ENCODE measurements at places on chromosomes 6 and 20.

DNA sequence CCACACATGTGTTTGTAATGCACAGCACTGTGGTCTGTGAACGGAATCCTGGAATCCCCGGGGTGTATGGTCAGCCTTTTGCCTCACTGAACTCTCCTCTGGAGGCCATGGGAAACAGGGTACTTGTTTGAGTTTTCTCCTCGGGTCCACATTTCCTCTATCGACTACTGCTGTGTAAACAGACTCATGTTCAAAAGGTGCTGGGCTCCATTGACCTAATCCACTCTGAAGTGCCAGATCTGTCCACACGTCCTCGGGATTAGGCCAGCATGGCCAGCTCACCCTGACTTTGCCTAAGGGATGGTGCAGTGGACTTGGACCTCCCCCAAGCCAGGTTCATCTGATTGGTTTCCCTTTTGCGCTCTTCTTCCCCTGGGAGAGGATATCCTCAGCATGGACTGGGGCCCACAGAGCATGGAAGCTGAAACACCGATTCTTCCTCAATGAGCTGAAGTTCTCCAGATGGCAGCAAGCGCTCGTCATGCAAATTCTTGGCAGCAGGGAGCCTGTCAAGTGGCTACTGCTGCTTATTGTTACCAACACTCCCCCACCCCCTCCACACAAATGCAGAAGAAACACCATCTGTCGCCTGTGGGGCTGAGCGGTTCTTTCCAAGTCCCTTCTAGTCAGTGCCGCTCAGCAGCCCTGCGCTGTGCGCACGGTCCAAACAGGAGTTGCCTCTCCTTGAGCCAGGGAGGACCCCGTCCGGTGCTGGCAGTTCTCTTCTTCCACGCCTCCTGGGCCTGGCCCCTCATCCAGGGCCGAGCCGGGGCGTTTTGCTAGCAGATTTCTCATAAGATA, 292.6 kb upstream of the MARCKS start:
- no peak for DNase-seq

DNA sequence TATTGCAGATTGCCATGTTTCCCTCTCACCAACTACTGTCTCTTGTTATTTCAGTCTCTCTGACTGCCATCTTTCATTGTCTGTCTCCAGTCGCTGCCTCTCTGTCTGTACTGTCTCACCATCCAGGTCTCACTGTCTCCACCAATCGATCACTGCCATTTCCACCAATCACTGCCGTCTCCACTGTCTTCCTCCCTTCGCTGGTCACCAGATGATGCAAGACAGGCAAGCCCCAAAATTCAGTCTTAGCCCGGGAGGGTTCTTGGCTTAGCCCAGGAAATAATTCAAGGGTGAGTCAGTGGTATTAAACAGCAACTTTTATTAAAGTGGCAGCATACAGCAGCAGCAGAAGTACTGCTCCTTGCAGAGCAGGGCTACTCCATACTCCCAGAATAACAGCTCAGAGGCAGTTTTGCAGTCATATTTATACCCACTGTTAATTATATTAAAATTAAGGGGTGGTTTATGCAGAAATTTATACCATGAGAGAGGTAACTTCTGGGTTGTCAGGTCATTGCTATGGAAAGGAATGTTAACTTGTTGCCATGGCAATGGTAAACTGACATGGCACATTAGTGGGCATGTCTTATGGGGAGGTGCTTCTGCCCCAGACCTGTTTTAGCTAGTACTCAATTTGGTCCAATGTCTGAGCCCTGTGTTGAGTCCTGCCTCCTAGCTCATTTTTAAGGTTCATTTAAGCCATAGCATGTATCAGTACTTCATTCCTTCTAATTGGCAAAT, 23.0 kb upstream of the ECHDC1 start:
- no peak for DNase-seq

DNA sequence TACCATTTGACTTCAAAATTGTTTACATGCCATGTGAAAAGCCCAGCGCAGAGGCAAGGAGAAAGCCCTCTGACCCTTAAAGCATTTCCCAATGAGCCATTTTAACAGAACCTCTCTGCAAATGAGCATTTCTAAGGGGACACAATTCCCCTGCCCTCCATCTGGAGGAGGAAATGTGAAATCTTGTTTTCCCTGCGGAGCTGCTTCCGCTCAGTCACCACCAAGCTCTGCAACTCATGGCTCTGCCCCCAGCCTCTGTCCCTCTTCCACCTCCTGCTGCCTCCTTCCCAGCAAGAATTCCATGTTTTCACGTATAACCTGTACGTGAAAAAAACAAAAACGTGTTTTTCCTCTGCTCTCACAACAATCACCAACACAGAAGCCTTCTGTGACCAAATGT, 12.3 kb downstream of the RIN2 start:
- no peak for DNase-seq

DNA sequence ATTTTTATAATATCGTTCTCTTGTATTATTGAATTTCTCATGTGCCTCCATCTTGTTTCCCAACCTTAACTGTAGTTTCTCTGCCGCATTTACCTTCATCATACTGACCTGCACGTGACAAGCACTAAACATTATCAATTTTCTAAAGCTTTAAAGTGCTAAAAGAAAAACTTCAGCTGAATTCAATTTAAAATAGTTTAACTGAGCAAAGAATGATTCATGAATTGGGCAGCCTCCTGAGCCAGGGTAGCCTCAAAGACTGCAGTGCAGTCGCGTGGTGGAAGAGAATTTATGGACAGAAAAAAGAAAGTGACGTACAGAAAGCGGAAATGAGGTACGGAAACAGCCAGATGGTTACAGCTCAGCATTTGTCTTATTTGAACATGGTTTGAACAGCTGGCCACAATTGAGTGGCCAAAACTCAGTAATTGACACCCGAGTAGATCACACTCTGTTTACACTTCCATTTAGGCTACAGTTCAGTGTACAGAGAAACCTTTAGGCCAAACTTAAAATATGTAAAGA, 4.2 kb upstream of the ZDHHC14 start:
- DNase-seq, result no peak

- no peak for DNase-seq
Observed at GRCh38 chr6:119463081-119463626, 113.6 kb upstream of the MAN1A1 start.

GRCh38 chr6:147127587-147127986, 76.6 kb upstream of the STXBP5 start:
- no peak for DNase-seq

DNA sequence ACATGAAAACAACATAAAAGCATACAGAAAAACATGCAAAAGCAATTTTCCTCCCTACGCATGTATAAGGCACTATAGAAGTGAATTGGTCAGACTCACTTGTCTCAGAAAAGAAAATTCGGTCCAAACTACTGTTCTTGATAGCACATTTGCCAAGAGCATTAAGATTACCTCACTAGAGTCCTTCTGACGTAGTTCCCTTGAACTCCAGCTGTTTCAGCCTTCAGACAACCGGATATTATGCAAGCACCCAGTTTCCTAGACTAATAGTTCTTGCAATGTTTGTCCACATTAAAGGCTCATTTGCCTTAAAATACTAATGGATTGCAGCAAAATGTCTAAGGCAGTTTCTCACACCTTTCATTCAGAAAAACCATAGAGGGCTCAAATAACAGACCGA, 2.5 kb upstream of the CASS4 start:
- DNase-seq, result no peak

- no peak for DNase-seq
Observed at GRCh38 chr20:235891-236290, 8.8 kb downstream of the DEFB129 start.

GRCh38 chr6:150199241-150199640, 56.4 kb downstream of the PPP1R14C start:
- no peak for DNase-seq

GRCh38 chr6:88349511-88349910, 183.4 kb upstream of the CNR1 start:
- no peak for DNase-seq

DNA sequence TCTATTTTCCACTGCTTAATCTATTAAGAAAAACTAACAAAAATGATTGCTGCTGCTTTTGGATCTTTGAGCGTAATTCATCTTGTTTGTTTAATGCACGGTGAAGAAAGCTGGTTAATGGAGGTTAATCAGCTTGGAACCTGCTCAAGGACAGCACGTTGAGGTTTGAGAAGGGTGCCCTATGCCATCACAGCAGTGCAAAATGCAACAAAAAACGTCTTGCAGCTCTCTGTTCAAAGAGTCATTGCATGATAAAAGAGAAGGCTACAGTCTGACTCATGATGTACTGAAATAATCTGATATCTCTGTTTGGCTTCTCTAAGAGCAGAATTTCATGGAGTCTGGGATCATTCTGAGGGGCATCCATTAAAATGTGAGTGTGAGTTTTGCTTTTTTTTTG, 80.6 kb upstream of the PREP start:
- no peak for DNase-seq

DNA sequence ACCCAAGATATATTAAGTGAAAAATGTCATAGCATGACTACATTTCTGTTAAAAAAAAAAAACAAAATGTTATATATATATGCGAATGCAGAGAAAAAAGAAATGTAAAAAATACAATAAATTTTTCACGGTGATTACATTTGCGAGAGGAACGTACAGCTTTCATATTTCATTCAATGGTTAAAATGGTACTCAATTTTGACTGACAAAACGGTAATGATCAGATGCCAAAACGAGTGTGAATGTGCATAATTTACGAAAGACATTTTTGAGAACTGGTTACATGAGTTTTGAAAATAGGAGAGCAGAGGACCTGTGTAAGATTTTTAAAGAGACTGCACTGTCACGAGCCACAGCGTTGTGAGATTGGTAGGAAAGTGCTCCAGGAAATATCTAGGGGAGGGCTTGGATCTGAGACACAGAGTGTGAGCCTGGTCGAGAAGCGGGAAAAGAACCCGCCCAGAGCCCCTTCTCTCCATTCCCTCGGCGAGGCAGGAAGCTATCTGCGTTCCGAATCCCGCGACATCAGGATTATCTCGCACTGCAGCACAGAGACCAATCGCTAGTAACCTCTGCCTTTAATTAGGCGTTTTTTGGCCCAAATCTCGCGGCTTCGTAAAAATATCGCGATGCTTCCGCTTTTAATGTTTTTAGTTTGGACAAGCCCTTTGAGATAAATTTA, 28.5 kb downstream of the TRIM27 start:
- DNase-seq, result no peak

DNA sequence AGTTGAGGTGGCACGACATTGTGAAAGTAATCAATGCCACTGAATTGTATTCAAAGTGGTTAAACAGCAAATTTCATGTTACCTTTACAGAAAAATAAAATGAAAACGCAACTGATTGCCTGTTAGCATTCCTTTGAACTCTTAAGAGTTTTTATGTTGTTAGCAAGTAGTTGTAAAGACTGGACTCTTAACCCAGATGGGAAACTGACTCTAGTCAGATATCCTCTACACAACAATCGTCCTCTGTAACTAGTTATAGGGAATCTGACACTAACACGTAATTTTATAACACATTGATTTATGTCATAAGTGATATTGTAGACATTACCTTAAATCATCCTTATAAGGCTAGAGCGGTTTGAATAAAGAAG, 3.0 kb upstream of the FBXO9 start:
- no peak for DNase-seq

DNA sequence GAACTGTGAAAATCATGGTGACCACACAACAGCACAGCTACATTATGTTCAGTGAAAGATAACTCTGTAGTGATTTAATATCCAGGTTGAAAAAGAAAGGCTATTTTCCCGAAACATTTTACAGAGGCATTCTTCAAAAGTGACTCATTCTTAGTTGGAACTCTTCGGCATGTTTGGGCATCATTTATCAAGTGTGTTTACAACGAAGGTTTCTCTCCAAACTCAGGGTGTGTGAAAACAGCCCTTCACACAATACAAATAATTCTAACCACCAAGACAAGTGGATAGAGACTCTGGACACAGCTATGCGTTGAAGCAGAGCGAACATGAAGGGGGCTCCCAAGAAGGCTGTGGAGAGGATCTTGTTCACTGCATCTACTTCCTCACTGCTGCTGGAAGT, 57.6 kb downstream of the CBLN4 start:
- no peak for DNase-seq

- DNase-seq, result no peak
Observed at GRCh38 chr6:37560737-37561103, 61.0 kb upstream of the CCDC167 start.

DNA sequence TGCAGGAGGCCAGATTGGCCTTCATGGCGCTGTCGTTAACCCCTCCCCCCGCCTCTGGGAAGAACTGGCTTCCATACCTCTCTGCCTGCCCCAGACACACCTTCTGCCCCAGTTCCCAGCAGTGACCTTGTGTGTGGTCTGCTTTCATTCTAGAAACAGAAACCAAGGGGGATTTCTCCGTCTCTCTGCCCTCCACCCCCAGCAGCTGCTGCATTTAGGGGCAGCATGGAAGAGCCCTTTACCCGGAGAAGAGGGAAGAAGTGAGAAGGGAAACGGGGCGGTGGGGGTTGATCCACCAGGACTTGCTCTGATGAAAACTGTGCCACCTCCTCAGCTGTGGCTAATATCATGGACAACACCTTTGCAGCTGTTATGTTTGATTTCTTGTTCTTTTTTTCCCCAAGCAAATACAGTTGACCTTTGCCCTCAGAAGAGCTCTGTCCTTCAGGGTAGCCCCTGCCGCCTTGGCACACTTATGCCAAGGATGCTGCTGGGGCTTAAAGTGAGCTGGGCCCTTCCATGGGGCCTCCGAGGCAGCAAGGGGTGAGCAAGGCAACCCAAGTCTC, 6.1 kb downstream of the GLP1R start:
- DNase-seq, result no peak

GRCh38 chr20:50607850-50608749, 83.2 kb downstream of the RIPOR3 start:
- DNase-seq, result no peak

DNA sequence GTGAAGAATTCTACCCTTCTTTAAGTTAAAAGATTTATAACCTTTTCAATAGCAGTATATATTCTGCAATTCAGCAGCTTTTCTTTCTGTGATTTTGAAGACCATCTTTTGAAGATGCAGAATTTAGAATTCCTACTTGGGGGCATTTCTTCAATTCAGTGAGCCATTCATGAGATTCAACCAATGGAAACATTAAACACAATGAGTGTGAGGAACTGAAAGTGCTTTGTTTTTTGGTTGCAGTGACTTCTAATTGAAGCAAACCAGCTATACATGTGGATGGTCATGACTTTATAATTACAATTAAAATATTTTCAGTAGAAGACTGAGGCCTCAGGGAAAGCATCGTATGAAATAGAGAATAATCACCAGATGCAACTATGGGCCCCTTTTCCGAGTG, 108.3 kb downstream of the CARMIL1 start:
- no peak for DNase-seq

DNA sequence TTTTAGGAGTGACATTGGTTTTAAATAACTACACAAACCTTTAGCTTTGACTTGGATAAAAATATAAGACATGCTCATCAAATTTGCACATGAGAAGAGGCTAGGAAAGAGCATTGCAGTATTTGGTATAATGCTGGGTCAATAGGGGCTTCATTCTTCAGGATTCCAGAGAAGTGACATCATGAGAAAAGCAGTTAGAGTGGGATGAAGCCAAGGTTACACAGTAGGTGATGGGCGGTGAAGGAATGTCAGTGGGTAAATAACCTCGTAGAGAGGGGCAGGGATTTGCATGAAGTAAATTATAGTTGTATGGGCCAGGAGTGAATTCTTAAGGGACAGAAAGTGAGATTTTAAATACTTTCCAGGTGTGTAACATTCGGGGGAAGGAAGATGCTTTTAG, 216.2 kb downstream of the RFPL4B start:
- no peak for DNase-seq

GRCh38 chr20:46355778-46356177, 47.5 kb upstream of the CDH22 start:
- no peak for DNase-seq

- DNase-seq, result no peak
Observed at GRCh38 chr6:157741321-157741947, 81.6 kb upstream of the SNX9 start.

Measured in cortex of kidney (tissue), 1 donor.